ENCODE measurements at places on chromosomes 3 and 15.

DNA sequence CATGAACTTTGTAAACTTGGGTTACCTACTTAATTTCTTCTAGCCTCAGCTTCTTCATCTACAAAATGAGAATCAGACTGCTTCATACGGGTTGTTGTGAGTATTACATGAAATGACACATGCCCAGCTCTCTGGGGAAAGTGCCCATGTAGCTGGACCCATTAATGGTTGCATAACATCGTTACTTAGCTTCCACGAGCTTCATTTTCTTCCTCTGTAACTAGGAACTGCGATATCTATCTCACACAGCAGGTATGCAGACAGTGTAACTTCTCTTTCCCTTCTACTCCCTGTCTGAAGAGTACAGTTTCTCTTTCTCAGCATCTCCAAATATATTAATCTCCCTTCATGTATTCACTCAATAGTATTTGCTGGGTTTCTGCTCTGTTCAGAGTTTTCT, 37.9 kb upstream of the DLG1 start:
- no peak for DNase-seq

DNA sequence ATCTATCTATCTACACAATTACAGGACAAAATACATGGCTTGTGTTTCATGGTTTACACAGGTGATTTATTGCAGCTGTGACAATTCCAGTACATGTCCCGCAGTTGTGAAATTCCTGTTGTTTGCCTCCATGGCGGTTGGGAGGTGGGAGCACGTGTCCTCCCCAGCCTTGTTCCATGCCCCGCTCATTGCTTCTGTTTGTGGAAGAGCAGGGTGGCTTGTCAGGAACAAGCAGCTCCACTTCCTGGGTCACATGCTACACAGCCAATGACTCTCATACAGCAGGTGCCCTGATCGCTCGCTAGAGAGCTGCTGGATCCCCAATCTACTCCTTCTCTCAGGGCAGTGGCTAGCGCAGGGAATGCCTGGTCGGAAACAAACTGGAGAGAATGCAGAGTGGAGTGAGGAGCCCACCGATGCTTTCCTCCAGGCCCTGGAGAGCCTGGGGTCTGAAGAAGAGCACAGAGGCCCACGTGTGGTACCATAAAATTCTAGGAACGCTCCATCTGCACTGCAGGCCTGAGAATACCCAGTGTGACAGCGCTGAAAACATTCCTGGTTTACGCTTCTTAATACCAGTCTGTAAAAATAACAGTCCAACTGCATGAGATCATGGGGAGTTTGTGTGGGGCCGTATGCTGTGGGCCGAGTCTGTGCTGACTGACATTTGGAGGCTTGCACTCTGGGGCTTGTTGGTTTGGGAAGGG, 270.6 kb upstream of the RGMA start:
- no peak for DNase-seq

DNA sequence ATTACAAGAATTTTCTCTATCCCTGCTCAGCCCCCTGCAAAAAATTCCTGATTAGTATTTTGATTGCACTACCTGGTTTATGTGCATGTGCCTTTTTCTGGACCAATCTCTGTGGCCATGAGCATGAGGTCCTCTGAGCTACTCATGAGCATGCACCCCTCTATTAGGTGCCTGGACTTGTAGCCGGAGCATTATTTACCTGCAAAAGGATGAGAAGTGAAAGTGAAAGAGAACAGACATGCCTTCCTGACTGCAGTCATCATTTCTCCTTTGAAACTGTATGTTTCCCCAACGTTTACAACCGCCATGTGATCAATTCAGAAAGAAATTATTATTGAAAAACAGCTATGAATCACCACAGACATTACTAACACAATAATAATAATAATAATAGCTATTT, 1008.8 kb downstream of the ROBO2 start:
- DNase-seq: no peak

DNA sequence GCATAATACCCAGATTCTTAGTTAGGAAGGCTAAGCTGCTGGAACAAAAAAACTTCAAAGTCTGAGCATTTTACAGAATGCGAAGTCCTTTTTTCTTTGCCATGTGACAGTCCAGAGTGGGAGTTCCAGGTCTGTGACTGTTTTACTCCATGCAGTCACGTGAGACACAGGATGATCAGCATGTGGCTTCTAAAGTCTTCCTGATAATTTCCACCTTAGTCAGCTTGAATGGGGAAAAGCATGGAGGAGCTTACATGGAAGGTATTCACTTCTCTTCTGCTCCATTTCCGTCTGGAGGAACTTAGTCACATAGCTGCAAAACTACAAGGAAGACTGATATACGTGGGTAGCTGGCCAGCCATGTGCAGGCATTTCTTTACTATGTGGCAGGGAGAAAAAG, 1.7 kb downstream of the SNTN start:
- DNase-seq: no peak

DNA sequence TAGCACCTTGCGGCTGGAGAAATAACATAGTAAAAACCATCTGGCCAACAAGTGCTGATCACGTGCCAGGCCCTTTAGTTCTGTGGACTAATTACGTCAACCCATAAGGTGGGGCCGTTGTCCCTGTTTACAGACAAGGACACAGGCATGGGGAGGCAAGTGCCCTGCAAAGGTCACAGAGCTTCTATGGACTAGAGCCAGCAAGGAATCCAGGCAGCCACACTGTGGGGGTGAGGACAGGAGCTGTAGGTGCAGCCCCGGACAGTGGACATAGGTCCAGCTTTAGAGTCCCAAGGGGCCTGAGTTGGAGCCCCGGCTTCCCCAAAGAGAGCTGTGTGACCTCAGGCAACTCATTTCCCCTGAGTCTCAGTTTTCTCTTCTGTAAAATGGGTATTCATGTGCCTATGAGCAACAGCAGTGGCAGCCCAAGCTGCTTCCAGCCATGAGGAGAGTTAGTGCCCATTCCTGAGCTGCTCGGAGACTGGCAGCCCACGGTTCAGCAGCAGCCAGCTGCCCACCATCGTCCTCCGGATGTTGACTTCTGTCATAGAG, 13.9 kb downstream of the CHST13 start:
- no peak for DNase-seq

GRCh38 chr3:160885791-160886286, 129.8 kb downstream of the PPM1L start:
- no peak for DNase-seq

GRCh38 chr3:183826448-183827250, 1.3 kb upstream of the MAP6D1 start:
- no peak for DNase-seq

GRCh38 chr15:20280933-20281463, 260.6 kb downstream of the GOLGA6L6 start:
- no peak for DNase-seq
